ENCODE measurements at places on chromosomes 2 and 18.

DNA sequence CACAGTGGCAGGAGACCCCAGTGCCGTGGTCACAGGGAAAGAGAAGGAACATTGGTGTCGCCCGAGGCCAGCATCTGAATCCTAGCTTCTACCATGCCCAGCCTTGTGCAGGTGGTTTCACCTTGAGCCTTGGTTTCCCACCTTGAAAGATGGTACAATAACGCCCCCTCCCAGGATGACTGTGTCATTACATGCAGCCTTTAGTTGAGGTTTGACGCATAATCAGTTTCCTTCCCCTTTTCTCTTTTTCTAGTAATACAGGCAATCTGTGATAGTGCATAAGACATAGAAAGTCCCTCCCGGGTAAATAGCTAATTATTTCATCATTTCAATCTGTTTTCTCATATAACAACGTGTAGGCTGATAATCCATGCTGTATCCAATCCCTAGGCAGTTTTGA, 29.8 kb upstream of the ZNF407 start:
- DNase-seq = no peak

DNA sequence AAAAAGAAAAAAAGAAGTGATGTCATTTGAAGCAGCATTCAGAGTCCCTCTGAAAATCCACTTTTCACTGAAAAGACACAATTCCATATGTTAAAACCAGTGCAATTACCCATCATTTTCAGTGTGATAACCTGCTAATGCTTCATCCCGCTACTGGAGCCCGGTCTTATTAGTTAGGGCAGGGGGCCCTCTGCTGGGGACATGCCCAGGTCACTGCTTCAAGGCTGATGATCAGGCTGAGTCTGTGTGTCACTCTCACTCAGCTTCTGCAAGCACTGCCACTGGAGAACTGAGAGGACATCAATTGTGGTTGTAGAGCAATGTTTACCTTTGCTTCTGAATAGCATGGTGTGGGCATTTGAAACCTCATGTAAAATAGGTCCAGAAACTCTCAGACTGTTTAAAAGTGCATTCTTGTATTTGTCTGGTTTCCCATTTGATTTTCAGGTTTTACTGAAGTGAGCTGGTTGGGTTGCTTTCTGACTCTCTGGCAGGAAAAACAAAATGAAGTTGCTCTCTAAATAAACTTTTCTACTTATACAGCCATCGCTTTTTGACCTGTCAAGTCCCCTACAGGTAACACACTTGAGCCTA, 49.2 kb upstream of the NXPH2 start:
- peak; percentile 51 for DNase-seq

- peak; percentile 74 for DNase-seq
Observed at GRCh38 chr2:106124905-106125549, 69.1 kb downstream of the UXS1 start.

GRCh38 chr2:222714361-222715241, 43.1 kb downstream of the MOGAT1 start:
- no peak for DNase-seq

- DNase-seq = no peak
Observed at GRCh38 chr18:54671291-54671881, 80.3 kb downstream of the DYNAP start.

DNA sequence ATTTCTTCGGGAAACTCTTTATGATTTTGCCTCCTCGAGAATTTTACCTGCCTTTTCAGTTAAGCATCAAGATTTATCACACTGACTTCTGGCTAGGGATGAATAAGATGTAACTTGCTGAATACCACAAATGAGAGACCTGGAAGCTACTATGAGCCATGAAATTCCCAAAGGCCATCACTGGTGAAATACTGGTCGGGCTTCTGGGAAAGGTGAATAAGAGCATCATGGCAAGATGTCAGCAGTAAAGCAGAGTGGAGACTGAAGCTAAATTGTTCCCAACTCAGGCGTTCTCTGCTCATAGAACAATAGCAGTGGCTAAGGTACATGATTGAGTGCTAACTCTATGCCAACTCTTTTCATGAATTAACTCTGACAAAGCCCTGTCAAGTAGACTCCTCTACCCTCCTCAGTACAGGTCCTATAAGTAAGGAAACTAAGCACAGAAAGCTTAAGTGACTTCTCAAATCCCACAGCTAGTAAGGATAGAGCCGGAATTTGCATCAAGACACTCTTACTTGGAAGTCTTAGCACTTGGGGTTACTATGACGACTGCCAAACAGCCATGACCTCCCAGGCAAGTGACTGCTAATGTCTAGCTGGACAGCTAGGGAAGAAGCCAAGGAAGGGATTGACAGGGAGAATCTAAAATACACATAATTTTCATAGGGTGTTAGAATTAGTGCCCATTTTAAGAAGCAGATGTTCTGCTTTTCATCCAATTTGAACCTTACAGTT, 22.7 kb upstream of the DSC3 start:
- no peak for DNase-seq
